ENCODE measurements at places on chromosomes 3 and 15.

- DNase-seq, result peak; percentile 6
Measured at GRCh38 chr15:82647045-82647834, at the start of gene CPEB1. Gene CPEB1 (minus strand): TSS chr15:82647363. CDS start chr15:82628459, 18,904 bp downstream.

GRCh38 chr15:63905131-63905530 lies 71.4 kb upstream of the HERC1 start:
- no peak for DNase-seq

GRCh38 chr15:100772892-100773520 lies 106.6 kb upstream of the ALDH1A3 start:
- DNase-seq, result no peak

DNA sequence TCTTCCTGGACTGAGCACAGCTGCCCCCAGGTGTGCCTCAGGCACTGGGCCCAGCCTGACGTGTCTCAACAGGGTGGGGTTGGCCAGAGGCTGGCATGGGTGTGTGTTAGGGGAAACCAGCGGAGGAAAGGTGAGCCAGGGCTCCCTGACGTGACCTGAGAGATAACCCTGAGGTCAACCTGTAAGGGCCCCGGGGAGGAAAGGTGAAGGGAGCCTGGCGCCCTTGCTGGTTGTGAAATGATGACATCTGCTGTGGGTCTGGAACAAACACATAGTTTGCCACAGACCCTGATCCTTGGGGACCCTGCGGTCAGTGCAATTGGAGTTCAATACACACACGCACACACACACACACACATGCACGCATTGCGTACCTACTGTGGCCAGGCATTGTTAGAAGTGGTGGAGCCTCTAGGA lies 100.2 kb upstream of the TLE3 start:
- DNase-seq, result no peak

GRCh38 chr15:67074886-67075229 lies 9.5 kb downstream of the SMAD3 start:
- DNase-seq, result no peak

DNA sequence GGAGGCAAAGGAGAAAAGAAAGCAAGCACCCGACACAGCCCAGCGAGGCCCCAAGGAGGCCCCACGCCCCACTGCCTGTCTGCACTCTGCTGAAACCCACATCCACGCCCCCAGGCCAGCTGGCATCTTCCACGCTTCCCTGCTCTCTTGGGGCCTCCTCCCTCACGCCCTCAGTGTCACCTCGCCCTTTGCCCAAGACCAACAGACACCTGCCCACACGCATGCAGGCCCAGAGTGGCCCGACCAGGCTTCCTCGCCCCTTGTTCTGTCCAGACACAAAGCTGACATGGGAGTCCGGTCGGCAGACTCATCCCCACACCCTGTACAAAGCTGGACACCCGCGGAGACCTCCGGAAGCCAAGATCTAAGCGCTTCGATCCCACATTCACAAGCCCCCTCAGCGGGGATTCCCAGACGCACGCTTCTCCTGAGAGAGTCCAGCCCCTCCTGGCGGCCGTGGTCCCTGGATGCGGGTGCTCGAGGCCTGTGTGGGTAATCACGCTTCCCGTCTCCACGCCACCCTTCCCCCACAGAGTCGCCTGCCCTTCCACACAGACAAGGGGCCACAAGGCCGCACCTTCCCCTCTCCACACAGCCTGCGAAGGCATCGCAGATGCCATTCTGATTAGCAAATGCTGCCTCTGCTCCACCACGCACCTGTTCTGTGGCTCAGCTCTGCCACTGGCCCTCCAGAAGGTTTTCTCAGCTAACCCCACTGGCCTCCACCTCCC lies 176.6 kb downstream of the XXYLT1 start:
- peak; percentile 26 for DNase-seq

GRCh38 chr3:8279886-8280550 lies 221.6 kb upstream of the LMCD1 start:
- no peak for DNase-seq

GRCh38 chr3:73212683-73213082 lies 151.2 kb downstream of the EBLN2 start:
- DNase-seq, result no peak

All from activated naive CD4-positive, alpha-beta T cell treated with anti-CD3 and anti-CD28 coated beads, Interleukin-2, amount 50 U/mL, for 72 hours (primary cell).